ENCODE measurements at places on chromosomes 11 and 22. TPM values are rescaled to one million over a fixed set of nuclear protein-coding genes. Genes with fewer than 3 reads are reported as not detected.

- no peak overlapping the region for H3K27ac ChIP-seq
- no peak overlapping the region for H3K4me3 ChIP-seq
- no peaks in the 10 kb centered on the region for H3K27me3 ChIP-seq
- DNase-seq = no peak
These were observed 425.5 kb upstream of the CADM1 start for GRCh38 chr11:115929618-115930129.

- peak; percentile 82 for DNase-seq
- H3K4me3 ChIP-seq = peak overlapping the region; percentile 30
- H3K27ac ChIP-seq = no peak overlapping the region
- no peaks in the 10 kb centered on the region for H3K36me3 ChIP-seq
These were observed 8.5 kb upstream of the NAALADL1 start for GRCh38 chr11:65066805-65067291.

DNA sequence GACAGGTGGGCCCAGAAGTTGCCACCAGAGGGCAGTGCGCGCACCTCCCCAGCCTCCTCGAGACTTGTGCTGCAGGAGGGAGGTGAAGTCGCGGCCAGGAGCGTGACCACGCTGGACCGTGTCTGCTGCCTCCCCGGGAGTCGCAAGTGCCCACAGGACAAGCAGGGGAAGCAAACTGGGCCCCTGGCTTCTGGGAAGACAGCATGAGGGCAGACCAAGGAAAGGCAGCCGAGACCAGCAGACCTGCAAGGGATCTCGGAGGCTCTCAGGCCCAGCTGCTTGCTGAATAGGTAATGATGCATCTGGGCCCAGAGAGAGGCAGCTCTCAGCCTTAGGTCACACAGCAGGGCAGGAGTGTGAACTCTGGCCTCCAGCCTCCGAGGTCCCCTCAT is 17.0 kb upstream of the IL2RB start:
- H3K36me3 ChIP-seq = no peaks in the 10 kb centered on the region
- H3K4me3 ChIP-seq = 0 out of 3 replicates have a peak overlapping the region, but pooled peaks have one; percentile 23
- H3K27me3 ChIP-seq = no peaks in the 10 kb centered on the region
- peak; percentile 86 for DNase-seq

Gene F2
- not detected for total RNA-seq

- no peaks in the 10 kb centered on the region for H3K4me1 ChIP-seq
- H3K36me3 ChIP-seq = no peaks in the 10 kb centered on the region
These were observed 14.5 kb downstream of the ART5 start for GRCh38 chr11:3627291-3627690.

Gene SYT8
- total RNA-seq = not detected

GRCh38 chr11:58992489-58992888 is 53.2 kb downstream of the GLYATL1 start:
- H3K27ac ChIP-seq = no peak overlapping the region
- no peaks in the 10 kb centered on the region for H3K27me3 ChIP-seq
- DNase-seq = no peak
- H3K4me1 ChIP-seq = no peaks in the 10 kb centered on the region
- H3K36me3 ChIP-seq = no peaks in the 10 kb centered on the region

DNA sequence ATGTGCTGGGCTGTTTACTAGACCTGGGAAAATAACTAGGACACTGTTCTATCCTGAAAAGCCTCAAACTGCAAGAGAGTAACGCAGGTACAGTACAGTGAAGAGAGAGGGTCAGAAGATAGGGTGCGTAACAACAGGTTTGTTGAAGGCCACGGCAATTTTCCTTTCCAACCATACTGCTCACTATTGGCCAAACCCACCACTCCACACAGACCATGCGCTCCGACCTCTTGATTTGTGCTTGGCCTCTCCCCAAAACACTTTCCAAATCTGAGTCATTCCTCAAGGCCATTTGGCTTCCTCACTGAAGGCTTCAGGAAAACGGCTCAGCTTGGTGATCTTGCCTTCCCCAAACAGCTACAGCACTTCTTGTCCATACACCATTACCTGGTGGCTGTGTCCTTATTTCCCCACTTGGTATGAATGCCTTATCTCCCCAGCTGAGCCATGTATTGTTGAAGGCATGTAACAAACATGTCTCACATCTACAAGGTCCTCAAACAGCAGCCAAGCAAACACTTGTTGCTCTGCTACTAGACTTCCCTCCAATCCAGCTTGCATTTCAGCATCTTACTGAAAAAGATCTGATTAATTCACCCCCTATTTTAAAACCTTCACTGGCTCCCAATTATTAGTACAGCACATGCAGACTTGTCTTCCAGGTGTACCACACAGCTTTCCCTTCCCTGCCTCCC is 40.9 kb downstream of the TCF20 start:
- no peak for DNase-seq
- H3K27me3 ChIP-seq = no peaks in the 10 kb centered on the region
- H3K4me3 ChIP-seq = no peak overlapping the region
- no peaks in the 10 kb centered on the region for H3K4me1 ChIP-seq
- H3K27ac ChIP-seq = no peak overlapping the region

DNA sequence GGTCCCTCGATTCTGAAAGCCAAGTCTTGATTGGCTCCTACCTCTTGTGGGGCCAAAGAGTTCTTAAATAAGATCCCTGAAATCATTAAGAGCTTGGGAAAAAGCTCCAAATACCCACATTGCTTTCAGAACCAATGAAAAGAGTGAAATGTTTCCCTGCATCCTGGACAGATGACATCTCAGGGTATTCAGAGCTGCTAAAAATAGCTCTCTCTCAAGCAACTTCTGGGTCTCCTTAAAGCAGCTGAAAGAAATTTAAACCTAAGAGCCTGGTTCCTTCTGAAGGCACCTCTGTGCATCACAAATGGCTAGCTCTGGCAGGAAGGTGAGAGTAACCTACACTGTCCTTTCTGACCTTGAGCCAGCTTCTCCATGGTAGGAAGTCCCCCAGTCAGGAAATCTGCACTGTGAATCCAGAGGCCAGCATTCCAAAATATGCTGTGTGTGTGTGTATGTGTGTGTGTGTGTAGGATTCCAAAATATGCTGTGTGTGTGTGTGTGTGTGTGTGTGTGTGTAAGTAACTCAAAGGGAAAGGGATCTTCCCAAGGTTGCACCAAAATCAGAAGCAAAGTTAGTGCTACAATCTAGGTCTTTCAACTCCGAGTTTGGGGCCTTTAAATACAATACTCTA is 50.1 kb downstream of the RELT start:
- H3K27me3 ChIP-seq = no peaks in the 10 kb centered on the region
- H3K4me3 ChIP-seq = no peak overlapping the region
- H3K27ac ChIP-seq = no peak overlapping the region
- DNase-seq = no peak

Gene MIOX
- total RNA-seq = 1.4 TPM

- no peaks in the 10 kb centered on the region for H3K27me3 ChIP-seq
- no peaks in the 10 kb centered on the region for H3K4me1 ChIP-seq
- no peak overlapping the region for H3K4me3 ChIP-seq
These were observed 159.3 kb downstream of the MIAT start for GRCh38 chr22:26816726-26817125.

Gene TCIRG1
- 27.1 TPM for total RNA-seq

Gene OR2AT4
- not detected for total RNA-seq

All from H9 (cell line).